ENCODE measurements at places on chromosomes 11 and 22.

- DNase-seq: no peak
Measured at GRCh38 chr11:134486704-134487103, 74.7 kb upstream of the B3GAT1 start.

- DNase-seq: no peak
Measured at GRCh38 chr22:43477966-43478365, 66.2 kb downstream of the MPPED1 start.

DNA sequence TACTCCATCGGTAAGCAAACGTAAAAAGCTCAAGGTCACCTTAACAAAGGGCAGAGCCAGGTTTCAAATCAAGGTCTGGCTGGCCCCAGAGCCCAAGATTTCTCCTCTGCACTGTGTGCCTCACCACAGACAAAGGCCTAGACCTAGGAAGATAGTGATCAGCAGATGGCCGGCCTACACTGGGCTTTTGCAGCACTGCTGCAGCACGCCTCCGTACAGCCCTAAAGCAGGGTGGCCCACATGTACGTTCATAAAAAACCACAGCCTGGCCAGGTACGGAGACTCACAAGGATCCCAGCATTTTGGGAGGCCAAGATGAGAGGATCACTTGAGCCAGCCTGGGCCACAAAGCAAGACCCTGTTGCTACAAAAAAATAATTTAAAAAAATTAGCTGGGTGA lies 106.3 kb upstream of the PITPNB start:
- DNase-seq: no peak

GRCh38 chr22:38214302-38215056 lies 12.7 kb downstream of the MAFF start:
- DNase-seq: peak; percentile 100

DNA sequence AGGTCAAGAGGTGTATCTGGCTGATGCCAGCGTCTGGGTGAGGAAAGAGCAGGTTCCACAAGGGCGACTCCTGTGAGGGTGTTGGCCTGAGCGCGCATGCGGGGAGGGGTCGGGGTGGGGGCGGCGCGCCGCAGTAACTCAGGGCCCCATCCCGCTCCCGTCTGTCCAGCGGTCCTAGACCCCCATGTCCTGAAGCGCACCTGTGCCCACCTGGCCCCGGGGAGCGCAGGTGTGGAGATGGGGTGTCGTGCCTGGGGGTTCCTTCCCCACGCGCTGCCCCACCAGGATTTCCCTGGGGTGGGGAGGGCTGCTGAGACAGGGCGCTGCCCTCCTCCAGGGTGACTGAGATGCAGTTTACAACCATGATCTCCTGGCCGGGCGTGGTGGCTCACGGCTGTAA lies 20.9 kb downstream of the RNH1 start:
- no peak for DNase-seq

DNA sequence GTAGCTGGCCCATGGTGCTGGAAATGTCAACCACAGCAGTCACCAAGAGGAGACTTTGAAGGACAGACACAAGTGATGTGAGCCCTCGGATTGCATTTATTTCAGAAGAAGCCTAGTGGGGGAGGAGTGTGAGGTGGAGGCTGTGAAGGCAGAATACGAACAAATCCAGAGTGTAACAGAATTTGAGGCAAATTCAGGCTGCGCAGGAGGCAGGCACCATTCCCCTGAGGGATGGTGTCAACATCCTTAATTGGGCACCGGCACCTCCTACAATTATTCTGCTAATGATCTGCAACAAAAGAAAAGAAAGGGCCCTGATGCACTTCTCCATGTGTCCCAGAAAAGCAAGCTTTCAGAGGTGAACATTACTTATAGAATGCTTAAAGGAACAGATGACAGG lies 32.2 kb downstream of the CWC15 start:
- DNase-seq: no peak

GRCh38 chr22:50157709-50158375 lies 12.7 kb upstream of the PANX2 start:
- DNase-seq: no peak

DNA sequence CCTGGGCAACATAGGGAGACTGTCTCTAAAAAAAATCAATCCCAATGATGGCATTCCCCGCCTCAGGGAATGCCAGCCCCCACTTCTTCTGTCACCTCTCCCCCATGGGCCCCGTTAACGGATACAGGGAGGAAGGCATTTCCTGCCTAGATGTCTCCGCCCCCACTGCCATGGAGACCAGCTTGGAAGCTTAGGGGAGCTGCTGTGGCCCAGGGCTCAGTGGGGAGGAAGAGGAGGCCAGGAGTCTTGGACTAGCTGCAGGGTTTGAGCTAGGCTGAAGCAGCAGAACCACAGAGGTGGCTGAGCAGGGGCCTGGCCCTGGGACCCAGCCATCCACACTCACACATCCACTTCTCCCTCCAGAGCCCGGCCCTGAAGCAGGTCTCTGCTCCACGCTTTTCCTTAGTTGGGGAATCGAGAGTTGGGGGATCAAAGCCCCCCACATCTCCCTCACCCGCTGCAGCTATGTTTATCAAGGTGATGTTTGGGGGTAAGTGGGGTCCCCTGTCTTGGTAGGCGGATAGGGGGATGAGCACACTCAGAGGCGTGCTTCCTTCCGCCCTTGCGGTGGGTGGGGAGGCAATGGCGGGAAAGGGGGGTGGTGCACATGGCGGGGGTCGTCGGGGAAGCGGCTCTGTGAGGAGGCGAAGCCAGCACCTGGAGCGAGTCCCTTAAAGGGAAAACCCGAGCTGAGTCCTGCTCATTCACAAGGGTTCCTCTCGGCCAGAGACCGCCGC lies at the start of gene C22orf15:
TSS of gene C22orf15 (plus strand) at position 149 of the 737 bp plus-strand sequence. CDS start at position 466, 317 bp downstream.
- no peak for DNase-seq

DNA sequence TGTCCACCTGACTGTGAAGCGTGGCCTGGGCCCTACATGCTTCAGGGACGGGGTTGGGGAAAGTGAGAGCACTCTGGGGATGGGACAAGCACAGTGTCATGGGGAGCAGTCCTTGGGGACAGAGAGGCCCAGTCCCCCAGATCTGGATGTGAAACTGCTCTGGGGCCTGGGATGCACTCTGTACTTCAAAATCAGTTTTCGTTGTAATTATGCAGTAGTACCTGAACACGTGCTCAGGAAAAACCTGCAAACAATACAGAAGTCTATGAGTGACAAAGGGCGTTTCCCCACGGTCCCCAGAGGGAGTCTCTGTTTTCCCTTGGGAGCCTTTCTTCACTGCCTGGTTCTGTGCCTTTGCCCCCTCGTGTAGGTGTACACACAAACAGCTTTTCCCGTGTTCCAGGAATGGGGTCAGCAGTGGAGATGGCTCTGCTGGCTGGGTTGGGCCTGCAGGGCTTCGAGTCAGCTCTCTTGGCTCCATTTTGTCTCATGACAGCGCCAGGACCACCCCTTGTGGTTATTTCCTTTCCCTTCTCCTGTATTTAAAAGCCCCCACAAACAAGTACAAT lies 5.2 kb upstream of the TNFRSF13C start:
- DNase-seq: no peak

DNA sequence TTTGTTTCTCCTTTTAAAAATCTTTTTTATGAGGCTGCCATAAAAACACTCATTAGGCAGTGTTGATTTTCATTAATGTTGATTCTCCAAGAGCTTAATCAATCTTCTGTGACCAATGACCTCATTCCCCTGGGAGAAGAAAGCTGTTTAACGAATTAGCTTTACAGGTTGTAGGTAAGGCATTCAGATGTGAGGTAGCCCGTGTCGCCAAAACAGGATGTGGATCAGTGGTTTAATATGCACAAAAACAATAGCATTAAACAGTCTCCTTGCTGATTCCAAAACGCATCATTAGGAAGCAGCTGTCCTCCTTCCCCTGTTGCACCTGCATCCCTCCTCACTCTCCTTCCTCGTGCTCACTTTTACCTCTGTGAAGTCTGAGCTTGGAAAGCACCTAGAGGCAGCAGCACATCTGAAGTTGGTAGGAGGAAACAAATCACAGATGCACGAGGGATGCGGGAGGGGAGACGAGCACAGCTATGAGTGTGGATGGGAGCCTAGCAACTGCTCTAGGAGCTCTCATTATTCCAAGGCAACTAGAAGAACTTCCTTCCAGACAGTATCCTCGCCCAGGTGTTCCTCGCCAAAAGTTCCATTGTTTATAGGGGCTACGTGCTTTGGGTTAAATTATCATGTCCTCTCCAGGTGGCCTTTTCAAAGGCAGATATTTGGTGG lies 179.4 kb upstream of the SNX19 start:
- no peak for DNase-seq

- no peak for DNase-seq
Measured at GRCh38 chr22:48784701-48785503, 1042.8 kb downstream of the BRD1 start.

DNA sequence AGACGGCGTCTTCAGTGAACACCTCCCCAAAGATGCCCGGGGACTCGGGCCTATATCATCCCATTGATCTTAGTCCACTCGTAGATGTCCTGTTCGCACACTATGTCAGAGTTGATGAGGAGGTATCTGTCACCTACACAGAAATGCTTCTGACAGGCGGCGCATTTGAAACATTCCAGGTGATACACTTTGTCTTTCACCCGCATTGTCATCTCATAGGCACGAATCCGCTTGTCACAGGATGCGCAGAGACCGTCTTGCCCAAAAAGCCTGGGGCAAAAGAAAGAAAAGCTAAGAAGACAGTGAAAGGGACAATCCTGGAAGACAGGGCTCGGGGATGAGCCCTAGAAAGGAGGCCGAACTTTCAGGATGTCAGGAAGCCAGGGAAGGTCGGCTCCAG lies 32.6 kb downstream of the LMO2 start:
- DNase-seq: no peak

DNA sequence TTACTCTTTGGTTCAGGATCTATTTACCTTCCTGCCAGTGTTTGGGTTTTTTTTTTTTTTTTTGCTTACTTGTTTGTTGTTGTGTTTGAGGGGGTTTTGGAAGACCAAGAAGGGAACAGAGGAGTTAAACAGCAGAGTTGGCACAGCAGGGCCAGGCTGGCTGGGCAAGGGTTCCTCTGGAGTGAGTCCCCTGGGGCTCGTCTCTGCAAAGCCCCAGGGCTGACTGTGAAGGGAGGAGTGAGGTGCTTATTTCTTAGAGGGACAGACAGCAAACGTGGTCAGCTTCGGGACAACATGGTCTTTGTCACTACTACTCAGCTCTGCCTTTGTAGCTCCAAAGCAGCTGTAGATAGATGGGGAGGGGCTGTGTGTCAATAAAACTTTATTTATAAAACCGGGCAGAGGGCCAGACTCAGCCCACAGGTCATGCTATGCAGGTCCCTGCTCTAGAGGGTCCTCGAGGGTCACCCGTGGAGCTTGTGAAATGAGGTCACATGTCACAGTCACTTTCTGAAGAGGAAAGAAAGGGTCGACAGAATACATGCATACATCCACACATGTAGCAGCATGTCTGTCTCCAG lies 1404.7 kb downstream of the BRD1 start:
- no peak for DNase-seq

DNA sequence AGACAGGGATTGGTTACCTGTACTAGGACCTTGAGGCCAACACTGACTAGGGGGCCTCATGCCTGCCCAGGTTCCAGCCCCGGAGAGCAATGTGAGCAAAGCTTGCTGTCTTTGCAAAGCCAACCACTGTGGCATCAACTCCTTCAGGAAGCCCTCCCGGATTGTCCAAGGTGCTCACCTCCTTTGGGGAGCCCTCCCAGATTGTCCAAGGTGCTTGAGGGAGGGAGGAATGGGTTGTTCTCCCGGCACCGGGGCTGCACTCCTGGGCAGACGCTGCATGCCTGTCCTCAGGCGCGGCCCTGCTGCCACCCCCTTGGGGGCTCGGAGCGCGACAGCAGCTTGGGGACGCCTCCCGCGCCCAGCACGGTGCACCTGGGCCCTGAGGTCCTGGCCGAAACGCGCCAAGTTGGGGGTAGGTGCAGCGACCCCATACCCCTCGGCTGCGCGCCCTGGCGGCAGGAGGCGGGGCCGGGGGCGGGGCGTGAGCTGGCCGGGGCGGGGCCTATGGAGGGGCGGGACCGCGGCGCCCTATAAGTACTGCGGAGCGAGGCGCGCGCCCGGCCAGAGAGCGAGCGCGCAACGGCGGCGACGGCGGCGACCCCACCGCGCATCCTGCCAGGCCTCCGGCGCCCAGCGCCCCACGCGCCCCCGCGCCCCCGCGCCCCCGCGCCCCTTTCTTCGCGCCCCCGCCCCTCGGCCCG lies at the start of gene CD81:
TSS of gene CD81 (plus strand) at position 560 of the 701 bp plus-strand sequence. CDS start 240 bp downstream, outside the sequence.
- DNase-seq: peak; percentile 90

GRCh38 chr11:61978703-61979661 lies 11.5 kb upstream of the FTH1 start:
- DNase-seq: no peak

DNA sequence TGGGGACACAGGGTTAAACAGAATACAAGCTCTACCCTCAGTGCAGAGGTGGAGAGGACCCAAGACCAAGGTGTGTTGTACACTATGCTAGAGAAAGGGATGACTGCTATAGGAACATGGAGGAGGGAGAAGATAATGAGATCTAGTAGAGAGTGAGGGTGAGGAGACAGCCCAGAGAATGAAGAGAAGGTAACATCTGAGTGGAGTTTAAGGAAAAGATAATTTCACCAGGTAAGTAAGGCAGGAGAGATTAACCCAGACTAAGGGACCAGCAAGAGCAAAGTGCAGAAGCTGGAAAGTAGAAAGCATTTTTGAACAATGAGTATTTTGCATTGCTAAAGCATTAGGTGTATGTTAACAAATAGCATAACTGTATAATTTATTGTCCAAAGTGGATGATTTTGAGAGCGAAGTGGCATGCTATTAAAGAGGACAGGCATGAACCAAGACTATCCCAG lies 128.8 kb downstream of the RASSF10 start:
- DNase-seq: no peak

DNA sequence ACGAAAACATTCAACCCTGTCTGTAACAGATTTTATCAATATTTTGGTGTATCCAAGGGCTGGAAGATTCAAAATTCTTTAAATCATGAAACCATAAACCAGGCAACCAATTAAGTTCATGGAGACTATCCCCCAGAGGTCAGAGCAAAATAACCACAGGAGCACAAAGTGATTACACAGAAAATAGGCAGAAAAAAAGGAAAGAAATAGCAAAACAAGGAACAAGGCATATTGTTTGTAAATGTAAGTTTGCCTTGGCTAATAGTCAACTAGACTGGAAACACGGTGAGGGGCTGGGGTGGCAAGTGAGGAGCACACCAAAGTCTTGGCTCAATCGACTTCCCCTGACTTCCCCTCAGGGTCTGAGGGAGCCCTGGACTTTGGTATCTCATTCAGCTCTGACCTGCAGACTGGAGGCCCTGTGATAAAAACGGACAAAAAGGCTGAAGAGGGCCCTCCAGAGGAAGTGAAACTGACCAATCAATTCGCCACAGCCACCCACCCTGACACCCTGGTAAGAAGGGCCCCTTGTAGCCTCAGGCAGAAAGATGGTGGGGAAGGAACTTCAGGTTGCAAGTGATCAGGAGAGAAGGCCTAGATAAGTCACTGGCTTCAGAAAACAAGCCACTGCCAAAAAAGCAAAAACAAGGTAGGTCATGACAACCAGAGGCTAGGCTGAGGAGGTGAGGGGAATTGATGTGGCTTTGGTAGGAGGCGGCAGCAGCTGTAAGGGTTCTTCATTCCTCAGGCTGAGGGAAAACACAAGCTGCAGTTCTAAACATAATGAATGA lies 1.8 kb downstream of the SIK3 start:
- DNase-seq: no peak

- no peak for DNase-seq
Measured at GRCh38 chr22:41957941-41958556, 6.1 kb downstream of the SMIM45 start.

GRCh38 chr11:93773045-93773477 lies 11.0 kb upstream of the MED17 start:
- no peak for DNase-seq

- DNase-seq: no peak
Measured at GRCh38 chr11:28528217-28528616, 420.0 kb downstream of the METTL15 start.

Data from HEK293T (cell line).